Renal pelvis (tissue), 12 donors: ENCODE measurements at places on chromosomes 5 and 9.
A peak's percentile ranks its signal among the peaks of the same experiment; 100 is the strongest.

GRCh38 chr5:106399391-106399790, 1271.3 kb downstream of the EFNA5 start:
- no peak for DNase-seq

- DNase-seq: peak; percentile 95
Measured at GRCh38 chr5:126594748-126595485, at the start of gene ALDH7A1. ALDH7A1 (minus strand) TSS chr5:126595219; CDS start chr5:126595198, 21 bp downstream.

GRCh38 chr5:39656600-39656999, 231.8 kb upstream of the DAB2 start:
- DNase-seq: no peak

DNA sequence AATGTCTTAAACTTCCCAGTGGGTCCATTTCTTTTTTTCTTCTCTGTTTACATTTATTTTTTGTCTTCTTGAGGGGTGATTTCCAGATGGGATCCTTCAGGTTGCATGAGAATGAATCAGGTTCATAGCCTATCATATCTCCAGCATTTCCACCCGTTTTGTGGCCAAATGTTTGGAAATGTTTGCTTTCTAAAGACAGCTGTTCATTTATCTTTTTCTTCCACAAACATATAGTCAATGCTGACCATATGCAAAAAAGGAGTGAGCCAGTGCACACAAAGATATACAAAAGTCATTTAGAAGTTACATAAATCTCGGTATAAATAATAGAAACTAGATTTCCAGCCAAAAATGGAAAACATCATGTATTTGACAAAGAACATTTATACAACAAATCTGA, 71.6 kb upstream of the STC2 start:
- peak; percentile 5 for DNase-seq

GRCh38 chr5:75342836-75343235, 5.8 kb downstream of the HMGCR start:
- DNase-seq: no peak

DNA sequence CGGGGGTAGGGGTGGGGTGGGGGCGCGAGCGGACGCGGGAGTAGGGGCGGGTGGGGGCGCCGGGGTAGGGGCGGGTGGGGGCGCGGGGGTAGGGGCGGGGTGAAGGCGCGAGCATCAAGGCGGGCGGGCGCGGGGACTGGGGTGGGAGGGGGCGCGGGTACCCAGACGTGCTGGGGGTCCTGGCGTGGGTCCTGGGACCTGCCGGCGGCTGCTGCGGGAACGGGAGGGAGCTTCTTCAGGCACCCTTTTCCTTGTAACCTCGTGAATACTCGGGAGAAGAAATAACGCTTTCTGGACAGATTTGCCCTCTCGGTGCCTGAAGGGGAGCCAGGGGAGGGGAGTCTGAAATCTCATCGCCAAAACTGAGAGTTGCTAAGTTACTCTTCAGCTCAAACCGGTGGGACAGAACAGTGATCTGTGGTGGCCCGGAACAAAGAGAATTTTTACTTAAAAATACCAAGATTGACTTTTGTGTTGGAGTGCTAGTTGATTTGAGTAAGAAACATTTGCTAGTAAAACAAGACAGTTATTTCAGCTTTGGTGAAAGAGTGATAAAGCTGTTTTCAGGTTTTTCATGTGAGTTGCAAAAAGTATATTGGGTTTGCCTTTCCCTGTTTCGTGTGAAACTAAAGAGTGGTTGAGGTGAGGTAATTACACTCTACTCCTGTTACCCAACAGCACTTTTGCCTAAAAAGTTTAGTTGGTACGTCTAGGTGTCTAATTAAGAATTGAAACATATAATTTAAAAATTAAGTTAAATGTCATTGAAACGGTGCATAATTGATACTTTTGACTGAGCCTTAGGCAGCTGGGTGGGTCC, 643 bp downstream of the PLEKHG4B start:
- no peak for DNase-seq
